ENCODE measurements at places on chromosomes 2 and 18. TPM values are rescaled to one million over a fixed set of nuclear protein-coding genes. Genes with fewer than 3 reads are reported as not detected.

DNA sequence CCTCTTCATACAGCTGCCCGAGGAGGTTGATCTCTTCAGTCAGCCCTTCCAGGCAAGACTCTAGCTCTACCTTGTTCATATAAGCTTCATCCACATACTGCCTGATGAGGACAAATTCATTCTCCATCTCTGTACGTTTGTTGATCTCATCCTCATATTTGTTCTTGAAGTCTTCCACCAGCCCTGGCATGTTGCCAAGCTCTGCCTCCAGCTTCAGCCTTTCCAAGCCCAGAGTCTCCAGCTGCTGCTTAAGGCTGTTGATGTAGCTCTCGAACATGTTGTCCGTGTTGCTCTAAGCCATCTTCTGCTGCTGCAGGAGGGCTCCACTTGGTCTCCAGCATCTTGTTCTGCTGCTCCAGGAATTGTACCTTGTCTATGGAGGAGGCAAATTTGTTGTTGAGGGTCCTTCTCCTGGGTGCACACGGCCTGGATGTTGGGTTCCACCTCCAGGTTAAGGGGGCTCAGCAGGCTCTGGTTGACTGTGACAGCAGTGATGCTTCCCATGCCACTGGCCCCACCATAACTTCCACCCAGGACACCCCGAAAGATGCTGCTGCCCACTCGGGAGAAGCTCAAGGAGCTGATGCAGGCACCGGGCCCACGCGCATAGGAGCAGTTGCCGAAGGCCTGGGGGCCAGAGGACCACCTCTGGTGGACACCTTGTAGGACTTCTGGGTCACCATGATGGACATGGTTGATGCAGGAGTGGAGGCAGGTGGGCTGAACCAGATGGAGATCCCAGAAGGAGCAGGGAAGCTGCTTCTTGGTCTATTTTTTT, 30.3 kb downstream of the ICA1L start:
- DNase-seq: no peak

Gene LOXHD1
- total RNA-seq: not detected

Gene KCNG2
- not detected for total RNA-seq

- peak; percentile 19 for DNase-seq
These were observed 209.4 kb upstream of the CXCR4 start for GRCh38 chr2:136327162-136327852.

Gene CRYGC
- total RNA-seq: not detected

Gene IL1RL1
- total RNA-seq: 2.1 TPM

Gene CLHC1
- 8.1 TPM for total RNA-seq

Gene EIF2B4
- 34.5 TPM for total RNA-seq

Gene HSBP1L1
- total RNA-seq: 51.8 TPM

GRCh38 chr2:43469094-43469493, 126.7 kb downstream of the THADA start:
- no peak for DNase-seq

Gene GPAT2
- 6.6 TPM for total RNA-seq

Gene TMEM163
- not detected for total RNA-seq

DNA sequence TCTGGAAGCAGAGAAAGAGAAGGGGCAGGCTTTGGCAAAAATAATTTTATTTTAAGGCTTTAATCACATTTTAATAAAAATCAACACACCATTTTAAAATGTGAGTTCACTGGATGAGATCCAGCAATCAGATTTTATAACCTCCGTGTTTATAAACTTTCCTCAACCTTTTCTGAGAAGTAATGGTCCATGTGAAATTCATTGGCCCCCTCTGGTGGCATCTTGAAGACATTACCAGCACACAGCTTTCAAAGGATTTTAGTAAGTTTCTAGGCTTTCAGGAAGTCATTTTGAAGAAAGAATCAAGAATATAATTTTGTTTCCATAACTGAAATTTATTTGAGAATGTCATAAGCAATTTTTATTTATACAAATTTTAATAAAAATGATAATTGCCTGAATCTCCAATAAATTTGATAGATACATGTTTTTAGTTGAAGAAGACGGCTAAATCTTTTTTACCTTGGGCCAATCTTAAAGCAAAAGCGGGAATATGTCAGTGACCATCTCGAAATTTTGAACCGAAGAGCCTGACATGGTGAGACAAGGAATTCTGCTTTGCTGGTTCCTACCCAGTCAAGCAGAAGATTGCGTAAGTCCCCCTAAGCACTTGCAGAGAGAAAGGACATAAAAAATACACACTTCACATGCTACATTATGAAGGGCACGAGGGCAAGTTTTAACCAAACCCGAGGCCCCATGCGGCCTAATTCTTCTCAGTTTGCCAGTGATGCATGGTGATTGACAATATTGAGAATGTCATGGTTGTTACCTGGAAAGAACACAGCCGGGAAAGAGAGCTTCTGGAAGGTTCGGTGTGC, 128.4 kb upstream of the CBLN2 start:
- no peak for DNase-seq

GRCh38 chr2:233350708-233351107, 3.6 kb upstream of the DGKD start:
- peak; percentile 60 for DNase-seq
